ENCODE measurements at places on chromosomes 12 and 14.

GRCh38 chr12:23827353-23827752 lies 122.1 kb downstream of the SOX5 start:
- DNase-seq = no peak

DNA sequence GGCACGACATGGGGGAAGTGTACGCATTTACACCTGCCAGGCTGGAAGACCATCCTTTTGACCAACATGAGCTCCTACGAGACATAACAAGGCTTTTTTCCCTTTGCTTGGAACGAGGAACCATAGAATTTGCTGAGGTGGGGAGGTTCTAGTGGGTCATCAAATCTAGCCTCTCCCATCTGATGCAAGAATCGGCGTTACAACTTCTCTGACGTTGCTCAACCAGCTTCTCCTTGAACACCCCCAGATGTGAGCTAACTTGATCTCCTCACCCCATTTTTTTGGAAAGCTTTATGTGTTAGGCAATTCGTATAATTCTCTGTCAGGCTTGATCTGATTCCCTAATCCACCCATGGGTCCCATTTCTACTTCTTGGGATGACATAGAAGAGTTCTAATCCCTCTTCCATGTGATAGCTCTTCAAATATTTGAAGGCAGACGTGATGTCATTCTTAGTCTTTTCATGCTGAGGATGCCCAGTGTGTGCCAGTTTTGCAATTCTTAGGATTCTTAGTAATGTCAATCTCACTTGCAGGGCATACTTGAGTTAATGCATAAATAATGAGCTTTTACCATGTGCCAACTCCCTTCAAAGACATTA lies 163.6 kb upstream of the PARP11 start:
- DNase-seq = no peak

- no peak for DNase-seq
Measured at GRCh38 chr14:51680031-51680430, 28.3 kb downstream of the FRMD6 start.

DNA sequence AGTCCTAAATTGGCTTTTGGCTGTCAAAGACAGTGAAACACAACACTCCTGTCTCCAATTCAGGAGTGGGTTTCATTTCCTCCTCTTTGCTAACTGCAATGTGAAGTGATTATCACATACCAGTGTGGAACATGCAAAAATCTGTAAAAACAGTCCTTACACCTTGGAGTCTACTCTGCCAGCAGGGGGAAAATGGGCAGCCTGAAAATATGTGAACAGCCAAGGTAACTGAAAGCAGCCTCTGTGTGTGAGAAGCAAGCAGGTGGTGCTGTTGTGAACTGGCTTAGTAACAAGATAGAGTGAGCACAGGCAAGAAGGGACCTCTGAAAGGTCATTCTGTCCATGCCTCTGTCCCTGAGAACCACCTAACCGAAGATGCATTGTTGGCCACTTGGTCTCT lies 6.0 kb downstream of the PRMT8 start:
- DNase-seq = peak; percentile 5

GRCh38 chr14:85856430-85856829 lies 326.5 kb downstream of the FLRT2 start:
- DNase-seq = no peak

DNA sequence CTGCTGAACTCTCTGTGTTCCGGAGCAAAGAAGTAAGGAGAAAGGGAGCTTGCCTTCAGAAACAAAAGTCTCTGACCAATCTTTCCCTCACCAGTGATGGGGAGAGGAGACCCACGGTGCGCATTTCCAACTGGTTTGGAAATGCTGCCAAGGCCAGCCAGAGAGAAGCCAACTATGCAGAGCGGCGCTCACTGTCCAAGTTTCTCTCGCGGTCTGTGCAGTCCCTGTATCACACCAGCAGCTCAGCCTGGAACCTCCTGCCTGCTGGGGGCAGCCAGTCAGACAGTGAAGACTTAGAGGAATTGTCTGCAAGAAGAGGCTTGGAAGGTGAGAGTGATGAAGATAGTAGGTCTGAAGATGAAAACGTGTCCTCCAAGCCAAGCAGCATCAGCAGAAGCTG lies 206.2 kb downstream of the NAV3 start:
- no peak for DNase-seq

GRCh38 chr12:77845831-77846230 lies 15.1 kb downstream of the NAV3 start:
- DNase-seq = no peak

DNA sequence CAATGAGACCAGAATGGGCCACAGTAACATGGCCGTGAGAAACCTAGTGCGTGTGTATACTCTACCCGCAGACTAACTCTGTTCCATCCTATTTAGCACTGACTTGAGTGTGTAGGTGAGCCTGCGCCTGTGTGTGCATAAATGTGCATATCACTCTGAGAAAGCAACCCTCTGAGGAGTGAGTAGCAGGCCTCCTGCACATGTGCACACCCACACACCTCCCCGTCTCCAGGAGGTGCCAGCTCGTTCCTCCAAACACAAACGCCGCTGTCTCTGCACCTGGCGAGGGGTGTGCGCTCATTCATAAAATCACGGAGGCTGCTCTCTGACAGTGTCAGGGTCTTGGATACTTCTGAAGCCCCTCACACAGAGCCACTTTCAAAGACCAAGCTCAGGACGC lies 138.9 kb downstream of the GCH1 start:
- no peak for DNase-seq
